ENCODE measurements at places on chromosomes 11 and 22.

GRCh38 chr11:1705126-1706052 lies 8.4 kb downstream of the KRTAP5-6 start:
- DNase-seq, result no peak

- DNase-seq, result no peak
These were observed 351.9 kb downstream of the ETS1 start for GRCh38 chr11:128235426-128235825.

DNA sequence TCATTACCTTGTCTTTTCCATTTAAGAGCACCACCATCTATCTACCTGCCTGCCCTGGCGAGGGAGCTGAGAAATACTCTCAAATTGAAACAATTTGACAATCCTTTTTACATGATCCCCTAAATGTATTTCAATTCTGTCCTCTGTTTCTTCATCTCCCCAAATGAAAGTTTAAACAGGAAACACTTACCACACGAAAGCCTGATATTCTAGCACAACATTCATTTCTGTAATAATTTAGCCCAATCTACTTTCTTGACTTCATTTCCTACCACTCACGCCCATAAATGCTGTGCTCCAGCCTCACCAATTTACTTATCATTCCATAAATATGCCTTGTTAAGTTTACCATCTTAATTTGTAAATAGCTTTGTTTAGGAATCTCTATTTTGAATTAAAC lies 89.8 kb upstream of the MS4A8 start:
- no peak for DNase-seq

- DNase-seq, result peak; percentile 20
These were observed 52.9 kb upstream of the CARS1 start for GRCh38 chr11:3109921-3110706.

DNA sequence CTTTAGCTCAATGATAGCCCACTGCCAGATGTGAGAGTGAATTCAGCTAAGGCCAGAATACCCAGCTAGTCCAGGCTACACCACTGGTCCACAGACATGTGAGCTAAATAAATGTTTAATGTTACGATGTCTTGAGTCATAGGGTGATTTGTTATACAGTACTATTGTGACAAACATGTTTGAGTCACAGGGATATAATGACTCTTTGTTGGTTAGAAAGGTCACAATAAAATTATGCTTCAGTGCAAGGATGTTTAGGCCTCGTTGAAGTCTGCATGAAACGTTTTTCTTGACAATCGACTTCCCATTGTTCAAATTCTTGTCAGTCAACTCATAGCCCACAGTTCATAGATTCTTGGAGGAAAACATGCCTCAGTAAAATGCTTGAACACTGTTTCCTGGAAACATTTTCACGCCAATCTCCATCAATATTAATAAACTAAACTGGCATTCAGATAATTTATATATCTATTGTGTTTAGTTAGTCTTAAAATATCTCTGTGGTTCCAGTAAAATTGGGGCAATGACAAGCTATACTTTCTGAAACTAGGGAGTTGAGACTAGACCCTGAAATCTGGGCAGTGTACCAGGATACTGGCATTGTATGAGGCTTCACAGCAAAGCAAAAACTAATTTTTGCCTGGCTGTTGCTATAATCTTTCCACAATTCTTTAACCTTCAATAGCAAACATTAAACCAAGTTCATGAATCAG lies 650.8 kb upstream of the KIRREL3 start:
- no peak for DNase-seq
